ENCODE measurements at places on chromosomes 5 and 9.

- DNase-seq, result no peak
Measured at GRCh38 chr9:121871431-121872025, 220.1 kb downstream of the DAB2IP start.

GRCh38 chr5:98314292-98314691, 459.2 kb upstream of the RGMB start:
- no peak for DNase-seq

GRCh38 chr9:130681769-130682420, 11.7 kb upstream of the EXOSC2 start:
- DNase-seq, result no peak

- DNase-seq, result no peak
Measured at GRCh38 chr5:163809473-163809872, 304.1 kb downstream of the MAT2B start.

DNA sequence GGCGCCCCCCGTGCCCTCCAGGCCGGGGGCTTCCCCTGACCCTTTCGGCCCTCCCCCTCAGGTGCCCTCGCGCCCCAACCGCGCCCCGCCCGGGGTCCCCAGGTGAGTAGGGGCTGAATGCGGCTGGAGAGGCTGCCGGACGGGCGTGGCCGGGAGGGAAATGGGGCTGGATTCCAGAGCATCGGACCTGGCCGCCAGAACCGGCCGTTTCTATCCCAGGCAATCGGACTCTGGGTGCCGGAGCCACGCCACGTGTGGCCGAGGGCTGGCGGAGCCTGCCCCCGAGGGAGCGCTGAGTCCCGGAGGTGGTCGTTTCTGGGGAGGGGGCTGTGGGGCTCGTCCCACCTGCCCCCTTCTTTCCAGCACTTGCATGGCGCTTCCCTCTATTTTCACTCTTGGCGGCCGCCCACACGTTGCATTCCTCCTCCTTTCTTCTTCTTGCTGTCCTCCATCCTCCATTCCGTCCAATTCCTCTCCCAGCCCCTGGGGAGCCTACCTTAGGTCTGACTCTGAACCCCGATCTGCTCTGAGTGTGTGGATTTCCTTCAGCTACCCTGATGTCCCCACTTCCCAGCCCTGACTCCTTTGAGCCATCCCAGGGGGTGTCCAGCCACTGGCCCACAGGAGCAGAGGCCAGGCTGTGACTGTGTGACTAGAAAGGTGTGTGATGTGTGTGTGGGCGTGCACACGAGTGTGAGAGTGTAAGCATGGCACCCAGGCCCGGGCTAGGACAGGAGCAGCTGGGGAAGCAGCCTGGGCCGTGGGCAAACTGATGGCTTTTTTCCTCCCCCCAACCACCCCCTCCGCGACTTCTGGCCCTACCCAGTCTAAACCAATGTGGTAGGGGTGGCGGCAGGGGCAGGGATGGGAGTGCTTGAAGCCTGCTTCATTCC, 24.7 kb downstream of the GOLGA2 start:
- DNase-seq, result no peak
